Fibroblast of skin of left biceps (primary cell): ENCODE measurements at places on chromosomes 2 and 18.

- DNase-seq: no peak
Measured at GRCh38 chr18:63137999-63138435, 181.6 kb downstream of the BCL2 start.

- no peak for DNase-seq
Measured at GRCh38 chr2:55595536-55595935, 21.9 kb downstream of the PPP4R3B start.

DNA sequence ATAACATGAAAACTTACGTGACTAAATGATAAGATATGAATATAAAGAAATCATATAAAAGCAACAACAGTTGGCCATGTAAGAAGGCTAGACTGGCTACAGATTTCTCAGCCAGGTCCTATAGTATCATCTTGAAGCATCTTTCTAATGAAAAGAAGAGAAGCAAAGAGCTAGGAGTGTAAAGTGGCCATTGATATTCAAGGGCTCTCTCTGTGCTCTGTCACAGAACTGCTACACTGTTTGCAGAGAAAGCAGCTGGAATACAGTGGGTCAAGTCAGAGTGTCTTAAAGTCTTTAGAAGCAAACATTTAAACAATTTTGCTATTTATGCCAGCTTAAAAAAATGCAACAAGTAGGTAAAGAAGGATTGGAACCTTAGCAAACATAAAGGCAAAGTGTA lies 118.8 kb downstream of the SCN9A start:
- no peak for DNase-seq

DNA sequence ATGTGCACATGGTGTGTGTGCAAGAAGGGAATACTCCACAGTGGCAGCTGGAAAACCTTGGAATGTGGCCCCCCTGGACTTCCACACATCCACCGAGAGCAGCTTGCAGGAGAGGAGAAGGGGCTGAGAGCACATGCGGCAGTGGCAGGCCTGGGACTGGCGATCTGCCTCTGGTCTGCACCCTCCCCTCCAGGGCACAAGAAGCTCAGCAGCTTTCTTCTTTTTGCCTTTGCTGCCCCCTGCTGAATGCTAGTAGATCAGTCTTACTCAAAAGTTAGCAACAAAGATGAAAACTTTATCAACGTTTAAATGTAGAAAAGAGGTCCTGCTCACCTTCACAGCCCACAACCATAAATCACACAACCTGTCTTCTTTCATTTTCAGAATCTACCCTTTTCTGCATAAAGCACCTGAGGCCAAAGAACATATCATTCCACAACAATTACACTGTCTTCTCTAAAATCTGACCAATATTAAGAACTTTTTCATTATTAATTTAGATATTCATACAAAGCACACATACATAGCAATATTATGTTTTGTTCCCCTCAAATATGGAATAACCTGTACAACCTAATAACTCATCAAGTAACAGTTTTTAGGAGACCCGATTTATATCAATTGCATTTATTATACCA lies 34.6 kb downstream of the TGFBRAP1 start:
- DNase-seq: peak; percentile 45

GRCh38 chr2:43136876-43137275 lies 89.5 kb downstream of the ZFP36L2 start:
- no peak for DNase-seq

- DNase-seq: peak; percentile 76
Measured at GRCh38 chr18:35024965-35025364, 16.2 kb upstream of the MAPRE2 start.

- DNase-seq: no peak
Measured at GRCh38 chr2:122469147-122469546, 713.7 kb downstream of the TSN start.

DNA sequence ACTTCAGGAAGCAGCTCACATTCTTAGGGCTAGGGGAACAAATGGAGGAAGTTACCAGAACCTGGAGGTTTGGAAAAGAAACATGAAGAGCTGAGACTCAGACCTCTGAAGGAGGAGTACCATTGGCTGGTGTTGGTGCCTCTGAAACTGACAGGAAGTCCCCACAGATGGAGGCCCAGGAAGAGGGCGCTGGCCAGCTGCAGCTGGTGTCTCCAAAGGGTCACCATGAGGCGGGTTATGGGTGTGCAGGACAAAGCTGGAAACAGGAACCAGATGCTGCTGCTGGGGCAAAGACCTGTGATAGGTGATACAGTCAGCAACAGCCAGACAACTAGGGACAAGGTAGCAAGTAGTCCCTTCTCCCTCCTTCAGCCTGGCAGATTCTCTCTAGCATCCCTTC lies 136.5 kb upstream of the SERPINE2 start:
- DNase-seq: no peak

DNA sequence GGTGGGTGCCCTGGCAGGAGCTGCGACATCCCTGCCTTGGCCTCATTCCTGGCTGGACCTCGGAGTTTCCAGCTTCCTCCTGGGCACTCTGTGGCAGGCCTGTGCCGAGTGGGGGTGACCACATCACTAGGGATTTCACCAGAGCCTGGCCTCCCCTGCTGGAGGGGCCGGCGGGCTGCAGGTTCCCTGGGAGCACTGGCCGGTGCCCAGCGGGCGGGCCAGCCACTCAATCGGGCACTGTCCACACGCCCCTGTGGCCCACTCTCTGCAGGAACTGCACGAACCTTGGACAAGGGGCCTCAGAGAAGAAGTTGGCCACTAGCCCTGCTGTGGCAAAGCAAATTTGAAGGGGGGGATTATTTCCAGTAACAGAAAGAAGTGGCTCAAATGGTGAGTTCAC lies 110.7 kb upstream of the APCDD1 start:
- DNase-seq: no peak

- DNase-seq: no peak
Measured at GRCh38 chr2:10504994-10505820, 57.1 kb upstream of the ODC1 start.

- DNase-seq: no peak
Measured at GRCh38 chr18:6056171-6056910, 161.0 kb upstream of the TMEM200C start.

GRCh38 chr2:138757384-138757783 lies 22.8 kb downstream of the NXPH2 start:
- no peak for DNase-seq

GRCh38 chr18:3665780-3666525 lies 216.0 kb downstream of the TGIF1 start:
- peak; percentile 58 for DNase-seq

- DNase-seq: peak; percentile 93
Measured at GRCh38 chr18:8813611-8814010, 108.3 kb downstream of the MTCL1 start.

DNA sequence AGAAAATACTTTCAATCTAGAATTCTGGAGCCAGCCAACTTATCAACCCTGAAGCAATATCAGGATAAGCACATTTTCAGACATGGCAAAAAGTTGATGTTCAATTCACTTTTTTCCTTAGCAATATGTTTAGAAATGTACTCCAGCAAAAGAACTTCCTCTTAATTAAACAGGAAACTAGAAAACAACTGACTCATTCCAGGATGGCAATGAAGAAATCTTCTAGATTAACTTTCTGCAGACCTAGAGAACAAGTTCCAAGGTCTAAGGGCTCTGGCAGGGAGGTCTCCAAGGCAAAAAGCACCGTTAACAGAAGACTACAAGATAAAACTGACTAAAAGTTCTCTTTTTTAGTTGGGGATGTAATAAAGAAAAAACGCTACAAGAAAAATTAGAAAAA lies 69.2 kb upstream of the VWC2L start:
- DNase-seq: no peak

- DNase-seq: no peak
Measured at GRCh38 chr2:128632501-128632800, 313.8 kb upstream of the HS6ST1 start.

- no peak for DNase-seq
Measured at GRCh38 chr2:110869472-110870446, 137.4 kb downstream of the ACOXL start.

DNA sequence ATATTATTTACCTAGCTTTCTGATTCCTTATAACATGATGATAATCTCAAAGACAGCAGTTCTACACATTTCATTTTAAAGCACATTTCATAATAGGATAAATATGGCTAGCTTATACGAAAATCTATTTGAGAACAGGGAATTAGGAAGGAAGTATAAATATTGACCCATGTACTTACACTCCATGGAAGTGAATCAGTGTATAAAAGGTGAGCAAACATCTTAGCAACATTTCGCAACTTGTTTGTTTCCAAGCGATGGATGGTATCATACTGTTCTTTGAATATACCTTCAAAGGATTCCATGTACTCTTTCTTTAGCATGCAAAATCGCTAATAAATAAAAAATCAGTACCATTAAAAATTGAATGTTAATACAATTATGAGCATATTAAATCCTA lies 53.1 kb downstream of the CWC22 start:
- no peak for DNase-seq

DNA sequence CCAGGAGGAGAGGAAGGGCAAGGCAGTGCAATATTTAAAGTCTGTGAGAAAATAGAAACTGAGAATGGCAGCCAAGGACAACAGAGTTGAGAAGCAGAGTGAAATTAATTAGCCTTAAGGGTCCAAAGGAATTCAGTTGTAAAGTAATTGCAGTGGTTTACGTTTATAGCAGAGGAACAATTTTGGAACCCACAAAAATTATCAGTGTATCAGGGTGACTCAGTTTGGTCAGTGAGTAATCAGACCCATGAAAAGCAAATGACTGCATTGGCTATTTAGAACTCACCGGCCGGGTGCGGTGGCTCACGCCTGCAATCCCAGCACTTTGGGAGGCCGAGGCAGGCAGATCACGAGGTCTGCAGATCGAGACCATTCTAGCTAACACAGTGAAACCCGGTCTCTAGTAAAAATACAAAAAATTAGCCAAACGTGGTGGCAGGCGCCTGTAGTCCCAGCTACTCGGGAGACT lies 245.8 kb upstream of the SLC39A10 start:
- DNase-seq: peak; percentile 13

- DNase-seq: peak; percentile 89
Measured at GRCh38 chr2:65366595-65367125, 65.7 kb downstream of the SPRED2 start.

- no peak for DNase-seq
Measured at GRCh38 chr18:29753379-29753778, 1289.2 kb downstream of the DSC3 start.

GRCh38 chr2:9830685-9831410 lies 12.4 kb upstream of the TAF1B start:
- no peak for DNase-seq

GRCh38 chr2:234682492-234683228 lies 185.8 kb upstream of the ARL4C start:
- no peak for DNase-seq

DNA sequence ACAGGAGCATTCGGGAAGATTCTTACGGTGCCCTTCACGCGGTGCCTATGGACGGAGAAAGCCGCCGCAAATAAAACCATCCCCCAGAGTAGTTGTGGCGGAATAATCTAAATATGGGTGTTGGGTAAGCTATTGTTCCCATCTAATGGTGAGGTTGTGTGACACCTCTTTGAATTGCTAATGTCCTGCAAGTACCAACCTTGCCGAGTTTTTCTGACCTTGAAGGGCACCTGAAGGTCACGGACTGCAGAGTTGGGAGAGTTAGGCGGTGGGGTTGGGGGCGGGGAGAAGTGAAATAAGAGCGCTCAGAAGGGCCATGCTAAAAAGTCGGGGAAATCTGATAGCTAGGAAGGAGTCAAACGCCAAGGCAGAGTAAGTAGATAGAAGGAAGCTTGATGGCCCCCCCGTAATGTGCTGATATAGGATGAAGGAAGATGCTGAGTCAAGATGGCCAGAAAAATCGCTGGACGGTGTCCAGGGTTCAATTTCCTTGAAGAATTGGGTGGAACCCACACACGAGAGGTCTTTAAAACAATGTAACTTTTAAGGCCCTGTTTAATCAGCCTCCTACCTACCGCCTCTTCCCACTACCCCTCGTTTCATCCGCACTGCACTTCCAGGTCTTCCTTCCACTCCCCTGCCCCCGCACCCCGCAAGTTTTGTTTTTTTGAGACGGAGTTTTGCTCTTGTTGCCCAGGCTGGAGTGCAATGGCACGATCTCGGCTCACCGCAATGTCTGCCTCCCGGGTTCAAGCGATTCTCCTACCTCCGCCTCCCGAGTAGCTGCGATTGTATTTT lies 600 bp downstream of the KATNAL2 start:
- DNase-seq: no peak

GRCh38 chr2:38131676-38132075 lies 55.7 kb upstream of the CYP1B1 start:
- DNase-seq: no peak

DNA sequence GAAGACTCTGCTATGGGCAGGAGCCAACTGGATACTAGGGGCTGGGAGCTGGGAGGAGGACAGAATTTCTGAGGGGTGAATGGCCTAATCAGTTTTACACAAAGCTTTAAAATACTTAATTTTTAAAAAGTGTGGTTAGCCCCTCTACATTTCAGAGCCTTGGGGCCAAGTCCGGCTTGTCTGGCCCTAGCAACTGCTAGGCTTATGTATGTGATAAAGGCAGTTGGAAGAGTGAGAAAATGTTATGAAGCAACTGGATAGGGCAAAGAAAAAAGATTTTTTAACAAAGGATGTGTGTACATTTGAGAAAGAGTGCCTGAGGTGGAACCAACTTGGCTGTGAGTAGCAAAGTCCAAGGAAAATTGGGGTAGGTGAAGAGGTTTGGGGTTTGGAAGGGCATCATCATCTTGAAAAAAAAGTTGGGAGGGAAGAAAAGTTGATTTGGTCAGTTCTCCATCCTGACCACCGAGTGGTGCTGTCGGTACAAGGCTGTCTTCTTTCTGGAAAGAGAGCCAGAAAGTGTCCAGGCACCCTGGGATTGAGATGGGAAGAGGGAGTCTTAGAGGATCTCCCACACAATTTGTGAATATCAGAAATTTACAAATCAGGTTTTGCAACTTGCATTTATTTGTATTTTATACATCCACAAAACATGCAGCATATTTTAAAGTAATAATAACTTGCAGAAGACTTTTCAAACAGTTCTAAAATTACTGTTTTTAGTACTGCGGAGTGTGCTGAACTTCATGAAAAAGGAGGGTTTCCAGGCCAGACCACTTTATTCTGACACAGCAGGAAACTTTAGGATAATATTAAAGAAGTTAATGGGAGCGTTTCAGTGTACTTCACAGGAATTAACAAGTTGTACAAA lies 10.5 kb upstream of the CDK15 start:
- DNase-seq: no peak

GRCh38 chr18:8011361-8011760 lies 444.2 kb downstream of the PTPRM start:
- no peak for DNase-seq

- DNase-seq: no peak
Measured at GRCh38 chr2:40844353-40845277, 392.7 kb upstream of the SLC8A1 start.

DNA sequence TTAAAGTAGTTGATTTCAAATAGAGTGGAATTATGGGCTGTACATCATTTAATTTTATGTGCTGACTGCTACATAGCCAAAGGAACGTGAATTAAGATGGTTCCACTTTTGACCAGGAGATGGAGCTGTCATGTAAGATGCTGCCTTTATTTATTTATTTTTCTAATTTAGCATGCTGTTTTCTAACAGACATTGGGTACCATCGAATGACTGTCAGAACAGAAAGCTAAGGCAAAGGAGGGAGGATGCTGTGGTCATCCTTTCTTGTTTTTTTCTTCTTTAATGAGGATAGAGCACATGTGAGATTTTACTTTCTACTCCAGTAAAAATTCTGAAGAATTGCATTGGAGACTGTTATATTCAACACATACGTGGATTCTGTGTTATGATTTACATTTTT lies at the start of gene SCN2A:
Gene SCN2A, plus strand, starts transcription at position 185 of the 400 bp plus-strand sequence. CDS start 56,410 bp downstream, outside the sequence.
- DNase-seq: no peak

- no peak for DNase-seq
Measured at GRCh38 chr2:29848566-29849310, 72.6 kb downstream of the ALK start.

GRCh38 chr2:232544674-232545073 lies 5.2 kb downstream of the CHRNG start:
- no peak for DNase-seq

- DNase-seq: no peak
Measured at GRCh38 chr2:41722668-41723369, 325.0 kb upstream of the PKDCC start.
